ENCODE measurements at places on chromosomes 2 and 18.
A peak's percentile ranks its signal among the peaks of the same experiment; 100 is the strongest.

DNA sequence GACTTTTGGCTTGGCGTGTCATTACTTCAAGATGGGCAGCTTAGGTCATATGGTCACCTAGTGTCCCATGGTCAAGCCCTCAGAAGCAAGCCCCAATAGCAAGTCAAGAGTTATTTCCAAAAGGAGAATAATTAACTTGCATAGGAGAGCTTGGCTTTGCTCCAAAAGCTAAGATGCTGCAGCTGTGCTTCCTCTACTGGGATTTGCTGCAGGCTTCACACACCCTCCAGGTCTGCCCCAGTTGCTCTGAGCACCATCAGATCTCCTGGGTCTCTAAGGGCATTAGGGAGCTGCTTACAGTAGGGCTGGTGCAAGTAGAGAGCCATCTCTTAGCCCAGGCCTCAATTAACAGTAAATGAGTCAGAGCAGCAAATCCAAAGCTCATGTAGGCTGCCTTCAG, 46.6 kb downstream of the THUMPD2 start:
- peak; percentile 30 for DNase-seq

DNA sequence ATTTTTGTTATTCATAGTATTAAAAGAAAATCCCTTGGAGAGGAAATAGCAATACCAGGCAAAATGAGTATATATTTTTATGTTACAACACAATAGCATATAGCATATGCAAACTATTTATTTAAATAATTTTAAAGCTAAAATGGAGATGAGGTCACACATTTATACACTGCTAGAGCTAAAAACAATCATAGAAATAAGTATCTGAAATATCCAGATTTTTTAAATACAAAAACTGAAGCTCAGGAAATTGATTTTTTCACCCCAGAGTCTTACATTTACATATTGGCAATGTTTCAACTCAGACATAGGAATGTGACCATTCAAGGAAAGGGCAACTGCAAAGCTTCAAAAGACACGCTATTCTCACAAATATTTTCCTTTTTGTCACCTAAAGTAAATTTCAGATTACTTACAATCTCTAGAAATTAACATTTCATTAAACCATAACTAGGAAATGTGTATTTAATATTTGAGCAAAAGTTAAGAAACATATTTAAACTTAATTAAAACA, 8.9 kb downstream of the TFPI start:
- DNase-seq: peak; percentile 74

DNA sequence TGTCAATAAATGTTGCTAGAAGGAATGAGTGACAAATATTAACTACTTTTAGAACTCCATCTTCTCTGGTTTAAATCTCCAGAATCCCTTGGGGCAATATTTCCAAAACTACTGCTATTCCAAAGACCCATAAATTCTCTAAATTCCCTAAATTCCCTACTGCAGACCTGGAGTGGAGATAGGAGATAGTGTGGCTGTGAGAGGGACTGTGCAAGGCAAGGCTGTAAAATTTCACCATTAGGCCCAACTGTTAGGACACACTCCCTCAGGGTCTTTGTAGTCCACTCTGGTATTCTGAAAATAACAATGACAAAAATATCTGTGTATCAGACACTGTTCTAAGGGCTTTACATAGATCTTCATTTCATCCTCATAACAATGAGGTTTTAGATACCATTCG, 67.9 kb downstream of the MYL12B start:
- no peak for DNase-seq

DNA sequence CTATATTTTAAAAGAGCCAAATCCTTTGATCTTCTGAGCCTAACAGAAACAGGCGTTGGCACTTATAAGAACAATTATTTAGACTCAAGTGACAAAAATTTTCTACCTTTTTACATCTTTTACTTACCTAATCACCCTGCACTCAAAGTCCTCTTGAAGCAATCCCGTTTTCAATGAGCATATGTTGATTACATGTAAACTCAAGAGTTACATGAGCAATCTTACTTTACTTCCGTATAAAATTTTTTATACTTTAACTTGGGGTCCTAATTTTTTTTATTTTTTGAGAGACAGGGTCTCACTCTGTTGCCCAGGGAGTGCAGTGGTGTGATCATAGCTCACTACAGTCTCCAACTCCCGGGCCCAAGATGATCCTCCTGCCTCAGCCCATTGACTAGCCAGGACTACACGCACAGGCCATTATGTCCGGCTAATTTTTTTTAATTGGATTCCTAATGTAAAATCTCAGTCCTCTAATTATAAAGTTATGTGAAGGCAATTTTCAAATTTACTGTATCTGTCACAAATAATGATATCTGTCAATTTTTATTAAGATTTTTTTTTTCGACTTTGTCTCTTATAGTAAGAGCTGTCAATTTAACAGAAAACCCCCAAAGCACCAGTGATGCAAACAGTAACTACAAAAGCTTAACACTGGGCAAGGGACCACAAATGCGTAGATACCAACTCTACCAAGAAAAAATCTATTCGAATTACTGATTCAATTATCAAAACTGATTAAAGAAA, 19.1 kb upstream of the STPG4 start:
- no peak for DNase-seq

- DNase-seq: no peak
These were observed 33.5 kb downstream of the FBXO15 start for GRCh38 chr18:74114116-74114515.

DNA sequence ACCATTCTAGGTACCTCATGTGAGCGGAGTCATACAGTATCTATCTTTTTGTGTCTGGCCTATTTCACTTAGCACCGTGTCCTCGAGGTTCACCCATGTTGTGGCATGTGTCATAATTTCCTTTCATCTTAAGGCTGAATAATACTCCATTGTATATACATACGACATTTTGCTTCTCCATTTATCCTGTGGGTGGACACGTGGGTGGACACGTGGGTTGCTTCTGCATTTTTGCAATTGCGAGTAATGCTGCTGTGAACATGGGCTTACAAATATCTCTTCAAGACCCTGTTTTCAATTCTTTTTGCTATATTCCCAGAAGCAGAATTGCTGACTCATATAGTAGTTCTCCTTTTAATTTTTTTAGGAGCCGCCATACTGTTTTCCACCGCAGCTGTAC, 243.6 kb upstream of the EPAS1 start:
- DNase-seq: no peak

GRCh38 chr2:10564876-10565445, 116.8 kb upstream of the ODC1 start:
- no peak for DNase-seq

DNA sequence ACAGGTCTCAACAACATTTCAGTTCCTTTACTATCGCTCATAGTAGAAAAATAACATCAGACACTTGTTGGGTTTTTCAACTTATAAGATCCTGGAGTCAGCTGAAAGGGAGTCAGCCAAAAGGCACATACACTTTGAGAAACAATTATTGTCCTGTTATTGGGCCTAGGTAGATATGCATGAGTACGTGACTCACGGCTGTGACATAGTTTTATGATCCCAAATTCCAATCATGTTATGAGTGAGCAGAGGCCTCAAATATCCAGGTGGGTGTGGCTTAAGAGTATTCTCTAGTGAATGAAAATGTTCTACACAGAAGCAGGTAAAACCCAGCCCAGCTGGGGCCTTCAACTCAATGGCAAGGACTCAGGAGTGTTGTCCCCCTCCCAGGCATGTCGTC, 27.2 kb downstream of the SERPINB8 start:
- DNase-seq: no peak

GRCh38 chr2:144890828-144891227, 370.9 kb upstream of the ZEB2 start:
- peak; percentile 57 for DNase-seq

GRCh38 chr2:81235601-81236000, 931.0 kb upstream of the LRRTM1 start:
- DNase-seq: no peak

GRCh38 chr18:3806656-3807055, 356.7 kb downstream of the TGIF1 start:
- no peak for DNase-seq

DNA sequence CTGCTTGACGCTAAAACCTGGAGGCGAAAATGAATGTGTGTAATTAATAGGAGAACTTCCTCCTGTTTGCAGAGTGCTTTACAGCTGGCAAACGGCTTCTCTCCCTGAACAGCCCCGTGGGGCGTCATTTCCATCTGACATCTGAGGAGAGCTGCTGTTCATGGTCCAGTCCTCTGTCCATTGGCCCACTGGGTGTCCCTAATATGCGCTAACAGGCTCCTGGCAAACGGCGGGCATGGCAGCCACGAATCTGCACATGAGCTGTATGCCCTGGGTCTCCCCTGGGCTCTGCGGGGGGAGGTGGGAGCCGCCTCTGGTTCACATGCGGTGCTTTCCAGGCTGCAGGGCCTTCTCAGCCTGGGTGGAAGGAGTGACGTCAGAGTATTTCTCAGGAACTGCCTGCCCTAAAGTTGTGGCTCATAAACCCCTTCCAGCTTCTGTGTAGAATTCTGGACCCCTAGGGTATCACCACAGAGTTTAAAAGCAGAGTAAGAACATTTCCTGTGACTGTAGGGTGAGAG, 73.2 kb downstream of the LRRFIP1 start:
- peak; percentile 82 for DNase-seq

GRCh38 chr18:31498574-31499524, 872 bp downstream of the DSG2 start:
- no peak for DNase-seq

DNA sequence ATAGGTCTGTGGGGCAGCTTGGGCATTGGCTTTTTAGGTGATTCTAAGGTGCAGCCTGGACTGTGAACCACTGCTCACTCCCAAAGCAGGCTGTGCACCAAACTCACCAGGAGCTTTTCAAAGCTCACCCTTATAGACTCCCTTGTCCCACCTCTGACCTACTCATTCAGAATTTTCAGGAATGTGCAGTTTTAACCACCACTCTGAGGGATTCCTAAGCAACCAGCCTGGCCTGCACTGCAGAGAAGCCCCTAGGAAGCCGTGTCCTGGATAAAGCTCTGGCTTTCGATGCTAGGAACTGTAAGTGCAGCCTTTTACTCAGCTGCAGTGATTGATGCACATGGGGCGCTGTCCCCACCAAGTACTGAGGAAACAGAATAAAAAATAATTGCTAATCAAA, 33.0 kb downstream of the MRO start:
- DNase-seq: no peak

DNA sequence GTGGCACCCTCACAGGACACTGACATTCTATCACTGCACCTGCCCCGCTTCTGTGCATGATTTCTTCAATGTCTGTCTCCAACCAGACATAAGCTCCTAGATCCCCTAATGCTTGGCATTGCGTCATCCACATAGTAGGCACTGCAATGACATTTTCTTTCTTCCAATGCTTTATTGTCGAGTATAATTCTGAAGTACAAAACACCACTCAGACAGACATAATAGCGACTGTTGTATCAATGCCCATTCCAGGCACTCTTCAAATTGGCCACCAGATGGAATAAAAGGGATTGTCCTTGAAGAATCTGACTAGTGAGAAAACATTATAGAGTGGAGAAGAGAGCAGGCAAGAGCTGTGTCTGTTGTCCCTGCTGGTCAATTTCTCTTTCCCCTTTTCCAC, 89.0 kb downstream of the LPIN1 start:
- DNase-seq: no peak

DNA sequence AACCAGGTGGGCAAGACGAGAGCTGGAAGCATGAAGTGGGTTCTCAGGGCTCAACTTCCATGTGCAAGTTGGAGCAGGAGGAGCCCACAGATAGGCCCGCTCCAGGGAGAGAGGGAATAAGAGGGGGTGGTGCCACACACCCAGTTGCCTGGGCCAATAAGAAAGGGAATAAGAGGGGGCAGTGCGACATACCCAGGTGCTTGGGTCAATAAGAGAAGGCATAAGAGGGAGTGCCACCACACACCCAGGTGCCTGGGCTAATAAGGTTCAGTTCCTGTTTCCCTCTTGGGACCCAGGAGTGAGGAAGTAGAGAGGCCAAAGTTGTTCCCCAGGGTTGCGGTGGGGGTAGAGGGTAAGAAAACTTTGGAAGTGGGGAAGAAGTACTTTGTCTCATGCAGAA, 127.5 kb downstream of the LAMA3 start:
- no peak for DNase-seq

GRCh38 chr18:51614033-51614432, 416.6 kb upstream of the MEX3C start:
- peak; percentile 95 for DNase-seq

DNA sequence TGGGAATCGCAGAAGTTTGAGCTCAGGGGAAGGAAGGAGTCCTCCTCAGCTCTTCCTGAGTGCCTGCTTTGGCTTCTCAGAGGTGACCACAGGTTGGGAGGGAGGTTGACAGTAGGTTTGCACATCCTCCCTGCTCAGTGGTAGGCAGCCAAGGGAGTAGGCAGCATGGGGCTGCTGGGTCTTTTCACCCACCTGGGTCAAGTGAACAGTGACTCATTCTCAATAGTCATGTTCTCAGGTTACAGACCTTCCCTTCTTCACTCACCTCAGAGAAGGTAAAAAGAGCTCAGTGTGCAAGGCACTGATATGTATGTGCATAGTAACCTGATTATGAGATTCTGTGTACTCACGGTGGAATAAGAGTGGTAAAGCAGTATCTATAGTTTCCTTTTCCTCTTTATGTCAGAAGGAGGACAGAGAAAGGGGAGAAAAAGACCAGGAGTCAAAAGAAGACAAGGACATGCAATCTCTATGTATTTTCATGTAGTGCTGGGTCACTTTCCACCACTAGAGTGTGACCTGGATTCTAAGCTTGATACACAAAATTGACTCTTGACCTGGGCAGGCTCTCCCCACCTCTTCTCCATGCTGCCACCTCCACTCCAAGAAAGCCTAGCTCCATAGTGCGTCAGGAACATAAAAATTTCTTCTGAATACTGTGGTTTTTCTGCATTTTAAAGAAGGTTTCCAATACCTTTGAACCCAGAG, 36.5 kb upstream of the ASNSD1 start:
- no peak for DNase-seq

DNA sequence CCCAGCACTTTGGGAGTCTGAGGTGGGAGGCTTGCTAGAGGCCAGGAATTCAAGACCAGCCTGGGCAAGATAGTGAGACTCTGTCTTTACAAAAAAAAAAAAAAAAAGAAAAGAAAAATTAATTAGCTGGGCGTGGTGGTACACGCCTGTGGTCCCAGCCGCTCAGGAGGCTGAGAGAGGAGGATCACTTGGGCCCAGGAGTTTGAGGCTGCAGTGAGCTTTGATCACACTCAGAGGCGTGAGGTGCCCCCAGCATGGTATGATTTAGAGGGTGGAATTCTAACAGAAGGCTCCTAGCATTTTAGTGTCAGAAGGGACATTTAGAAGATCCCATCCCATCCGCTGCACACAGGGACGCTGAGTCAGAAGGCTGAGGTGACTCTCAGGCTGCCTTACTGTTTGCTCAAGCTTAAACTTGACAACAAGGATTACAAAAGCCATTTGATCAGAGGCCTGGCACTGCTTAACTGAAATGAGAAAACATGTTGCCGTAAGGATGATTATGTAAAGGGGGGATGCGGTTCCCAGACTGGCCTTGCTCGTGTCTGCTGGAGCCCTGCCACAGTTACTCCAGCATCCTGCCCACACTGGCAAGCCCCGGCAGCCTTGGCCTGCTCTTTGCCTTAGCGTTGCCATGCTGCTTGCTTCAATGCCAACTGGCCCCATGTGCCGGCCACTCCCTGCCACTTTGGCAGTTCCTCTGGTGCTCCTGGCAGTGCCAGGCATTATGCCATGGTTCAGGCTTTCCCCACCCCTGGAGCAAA, 45.6 kb upstream of the SLC1A4 start:
- DNase-seq: no peak

Measured in cardiac muscle cell (in vitro differentiated cells and primary cell).